ENCODE measurements at places on chromosomes 3 and 15.

DNA sequence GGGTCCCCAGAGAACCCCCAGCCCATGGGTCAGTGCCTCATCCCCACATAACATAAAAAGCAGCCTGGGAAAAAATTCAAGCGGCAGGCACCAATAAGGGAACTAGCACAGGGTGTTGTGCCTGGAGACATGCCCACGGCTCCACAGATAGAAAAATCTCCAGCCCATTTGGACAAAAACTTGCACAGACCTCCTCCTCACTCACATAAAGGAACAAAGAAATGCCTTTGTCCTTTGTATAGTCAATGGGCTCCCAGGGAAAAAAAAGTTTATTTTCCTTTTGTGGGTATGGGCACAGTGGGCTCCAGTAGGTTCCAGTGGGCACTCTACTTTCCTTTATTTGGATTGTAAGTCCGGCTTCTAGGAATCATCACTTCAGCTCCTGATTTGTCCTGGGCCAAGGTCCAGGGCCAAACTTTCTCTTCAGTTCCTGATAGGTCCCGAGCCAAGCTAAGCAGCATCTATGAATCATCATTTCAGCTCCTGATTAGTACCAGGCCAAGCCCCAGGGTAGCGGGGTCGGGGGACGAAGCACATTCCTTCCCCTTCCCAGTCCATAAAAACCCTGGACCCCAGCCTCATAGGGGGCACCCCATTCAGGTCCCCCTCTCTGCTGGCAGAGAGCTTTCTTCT lies 1.6 kb upstream of the DNAH12 start:
- no peak overlapping the region for H3K4me3 ChIP-seq
- H3K4me1 ChIP-seq, result peaks cover 11% of the 10 kb centered on the region
- H3K36me3 ChIP-seq, result no peaks in the 10 kb centered on the region
- peaks cover 5% of the 10 kb centered on the region for H3K27me3 ChIP-seq
- peak overlapping the region; percentile 4 for H3K27ac ChIP-seq

DNA sequence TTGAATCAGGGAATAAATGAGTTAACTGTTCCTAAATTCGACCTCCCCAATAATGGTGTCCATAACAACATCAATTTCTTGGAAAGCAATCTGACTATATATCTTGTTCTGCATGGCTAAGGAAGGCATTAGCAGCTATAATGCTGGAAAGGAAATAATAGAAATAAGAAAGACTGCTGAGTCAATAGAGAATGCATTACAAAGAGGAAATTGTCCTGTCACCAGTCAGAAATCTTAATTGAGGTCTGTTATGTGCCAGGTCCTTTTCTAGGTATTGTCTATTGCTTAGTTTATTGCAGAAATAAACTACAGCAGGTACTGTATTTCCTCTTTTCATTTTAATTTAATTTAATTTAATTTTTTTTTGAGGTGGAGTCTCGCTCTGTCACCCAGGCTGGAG lies 5.9 kb upstream of the PPP1R2 start:
- no peaks in the 10 kb centered on the region for H3K27me3 ChIP-seq
- no peak overlapping the region for H3K4me3 ChIP-seq
- no peak overlapping the region for H3K27ac ChIP-seq
- peaks cover 37% of the 10 kb centered on the region for H3K4me1 ChIP-seq
- H3K36me3 ChIP-seq, result no peaks in the 10 kb centered on the region

- H3K27me3 ChIP-seq, result no peaks in the 10 kb centered on the region
- H3K27ac ChIP-seq, result no peak overlapping the region
- no peaks in the 10 kb centered on the region for H3K36me3 ChIP-seq
- H3K4me1 ChIP-seq, result no peaks in the 10 kb centered on the region
Observed at GRCh38 chr3:34132069-34132692, 333.8 kb downstream of the PDCD6IP start.

DNA sequence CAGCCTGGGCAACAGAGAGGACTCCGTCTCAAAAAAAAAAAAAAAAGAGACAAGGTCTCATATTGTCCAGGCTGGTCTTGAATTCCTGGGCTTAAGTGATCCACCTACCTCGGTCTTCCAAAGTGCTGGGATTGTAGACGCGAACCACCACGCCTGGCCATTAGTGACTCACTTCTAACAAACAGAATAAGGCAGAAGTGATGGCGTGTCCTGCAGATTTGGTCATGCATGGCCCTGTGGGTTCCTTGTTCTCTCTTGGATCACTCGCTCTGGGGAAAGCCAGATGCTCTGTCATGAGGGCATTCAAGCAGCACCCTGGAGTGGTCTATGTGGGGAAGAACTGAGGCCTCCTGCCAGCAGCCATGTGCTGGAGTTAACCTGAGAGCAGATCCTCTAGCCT lies 27.4 kb upstream of the TJP1 start:
- no peak overlapping the region for H3K4me3 ChIP-seq
- DNase-seq, result no peak
- H3K36me3 ChIP-seq, result no peaks in the 10 kb centered on the region
- H3K4me1 ChIP-seq, result no peaks in the 10 kb centered on the region
- no peaks in the 10 kb centered on the region for H3K27me3 ChIP-seq

GRCh38 chr15:25486051-25486450 lies 47.2 kb upstream of the UBE3A start:
- no peaks in the 10 kb centered on the region for H3K36me3 ChIP-seq
- H3K4me1 ChIP-seq, result peaks cover 9% of the 10 kb centered on the region
- H3K27me3 ChIP-seq, result no peaks in the 10 kb centered on the region
- H3K4me3 ChIP-seq, result no peak overlapping the region
- H3K27ac ChIP-seq, result no peak overlapping the region

GRCh38 chr3:148208975-148209374 lies 488.7 kb upstream of the AGTR1 start:
- H3K4me1 ChIP-seq, result no peaks in the 10 kb centered on the region
- no peak overlapping the region for H3K4me3 ChIP-seq
- H3K36me3 ChIP-seq, result no peaks in the 10 kb centered on the region
- H3K27me3 ChIP-seq, result no peaks in the 10 kb centered on the region

- H3K27me3 ChIP-seq, result peaks cover 26% of the 10 kb centered on the region
- no peaks in the 10 kb centered on the region for H3K36me3 ChIP-seq
- peaks cover 14% of the 10 kb centered on the region for H3K4me1 ChIP-seq
Observed at GRCh38 chr3:126527455-126528211, 3.7 kb downstream of the CHST13 start.
